ENCODE measurements at places on chromosomes 2 and 18.

GRCh38 chr2:241030333-241030680 lies 31.9 kb downstream of the SNED1 start:
- DNase-seq = no peak

- DNase-seq = no peak
These were observed 30.5 kb upstream of the ITGAV start for GRCh38 chr2:186559370-186559769.

DNA sequence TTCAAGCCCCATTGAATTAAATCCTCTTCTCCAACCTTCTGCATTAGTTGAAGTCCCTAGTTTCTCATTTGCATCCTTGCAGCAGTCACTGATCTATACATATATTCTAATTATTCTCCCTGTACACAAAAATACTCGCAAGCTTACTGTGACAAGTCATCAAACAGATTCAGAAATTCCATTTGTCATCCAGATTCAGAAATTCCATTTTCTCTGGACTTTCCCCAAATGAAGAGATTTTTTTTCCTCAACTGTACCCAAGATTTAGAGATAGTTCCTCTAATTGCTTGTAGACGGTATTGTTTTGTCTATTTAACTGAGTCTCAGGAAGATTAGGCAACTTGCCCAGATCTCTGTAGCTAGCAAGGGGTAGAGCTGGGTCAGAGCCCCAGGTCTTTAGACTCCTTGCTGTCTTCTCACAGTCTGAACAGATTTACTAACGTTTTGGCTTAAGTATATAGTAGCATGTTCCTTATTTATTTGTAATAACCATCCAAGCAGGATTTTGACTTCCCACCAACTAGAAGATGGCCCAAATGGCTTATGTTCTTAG lies 34.2 kb downstream of the RAB12 start:
- peak; percentile 35 for DNase-seq

- DNase-seq = no peak
These were observed 203.0 kb upstream of the KCNJ3 start for GRCh38 chr2:154495455-154495868.

DNA sequence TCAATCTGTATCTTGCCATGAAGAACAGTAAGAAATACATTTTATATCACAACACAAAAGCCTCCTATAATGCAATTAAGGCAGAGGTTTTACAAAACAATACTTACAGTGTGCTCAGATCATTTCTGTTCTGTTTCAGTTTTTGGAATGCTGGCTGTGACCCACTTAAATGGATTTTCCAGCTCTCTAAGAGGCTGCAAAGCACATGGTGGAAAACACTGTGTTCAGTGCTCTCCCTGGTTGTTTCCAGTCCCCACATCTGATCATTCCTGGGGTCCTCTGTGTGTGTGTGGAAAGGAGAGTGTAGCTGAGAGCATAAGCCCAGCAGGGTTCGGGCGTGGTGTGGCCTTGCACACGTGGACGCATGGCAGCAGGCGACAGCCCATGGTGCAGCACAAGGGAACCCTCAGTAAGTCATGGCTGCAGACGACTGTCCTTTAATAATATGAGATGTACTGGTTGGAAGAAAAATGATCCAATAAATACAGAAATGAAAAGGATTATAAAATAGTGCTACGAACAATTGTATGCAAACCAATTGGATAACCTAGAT lies 95.6 kb downstream of the FAM210A start:
- no peak for DNase-seq

- no peak for DNase-seq
These were observed 67.8 kb downstream of the SRBD1 start for GRCh38 chr2:45543257-45543656.

DNA sequence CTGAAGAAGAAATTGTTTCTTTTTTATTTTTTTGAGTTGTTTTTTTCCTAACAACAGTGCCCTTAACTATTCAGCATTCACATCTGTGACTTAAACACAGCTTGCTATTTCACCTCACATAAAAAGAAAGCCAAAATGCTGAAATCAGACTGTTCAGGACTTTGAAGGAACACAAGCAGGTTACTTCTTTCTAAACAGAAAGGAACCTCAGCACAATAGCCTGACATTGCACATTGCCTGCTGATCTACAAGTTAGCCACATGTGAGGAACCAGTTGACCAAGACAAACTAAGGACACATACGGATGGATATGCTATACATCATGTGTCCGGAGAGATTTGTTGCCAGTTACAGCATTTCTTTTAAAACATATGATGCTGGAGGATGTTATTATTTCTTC lies 331.1 kb downstream of the FSIP2 start:
- no peak for DNase-seq

- DNase-seq = no peak
These were observed 349.7 kb upstream of the GALNT5 start for GRCh38 chr2:156907806-156908205.

- DNase-seq = no peak
These were observed 11.6 kb downstream of the NFE2L2 start for GRCh38 chr2:177252808-177253531.
